ENCODE measurements at places on chromosomes 4 and X.

DNA sequence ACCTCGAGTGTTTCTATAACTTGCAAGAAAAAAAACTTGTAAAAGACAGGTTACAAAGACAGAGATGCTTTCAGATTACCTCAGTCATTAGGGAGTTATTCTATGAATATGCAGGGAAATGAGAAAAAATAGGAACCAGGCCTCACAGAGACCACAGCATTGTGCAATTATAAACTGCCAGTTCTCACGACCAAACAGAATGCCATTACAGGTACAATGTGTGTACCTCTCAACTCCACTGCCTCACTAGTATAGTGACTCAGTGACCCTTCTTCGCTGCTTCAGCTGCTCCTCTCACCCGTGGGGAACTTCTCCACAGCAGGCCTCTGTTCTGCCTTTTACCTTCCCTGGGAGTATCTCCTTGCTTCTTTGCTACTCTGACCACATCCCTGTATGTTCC is 2.3 kb upstream of the HTATSF1 start:
- no peak for DNase-seq

DNA sequence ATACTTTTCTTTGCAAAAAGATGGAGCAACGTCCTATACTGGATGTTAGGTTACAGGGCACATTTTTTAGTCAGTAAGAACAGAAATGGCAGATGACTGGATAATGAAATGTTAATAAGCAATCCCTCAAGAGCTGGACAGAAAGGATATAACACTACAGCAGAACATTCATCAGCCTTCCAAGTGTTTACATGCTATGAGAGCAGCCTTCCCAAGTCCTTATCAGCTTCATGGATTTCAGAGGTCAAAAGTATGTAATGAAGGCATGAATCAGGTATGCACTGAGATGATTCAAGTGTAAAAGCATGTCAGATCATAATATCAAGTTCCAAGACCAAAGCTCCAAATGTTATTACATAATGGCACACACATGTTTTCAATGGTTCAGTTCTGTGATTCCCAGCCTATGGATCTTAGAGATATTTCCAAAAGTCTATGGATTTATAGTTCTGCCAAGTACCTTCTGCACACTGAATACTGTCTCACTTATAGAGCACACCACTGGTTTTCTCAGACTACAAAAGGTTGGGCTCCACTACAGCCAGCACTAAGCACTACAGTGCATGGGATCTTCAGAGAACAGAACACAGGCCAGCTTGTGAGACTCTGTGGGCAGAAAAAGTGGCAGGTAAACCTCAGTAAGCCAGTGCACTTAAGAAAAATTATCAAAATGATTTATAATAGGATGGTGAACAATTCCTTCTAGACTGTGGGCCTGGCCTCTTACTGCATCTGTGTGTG is 49.2 kb downstream of the GPC4 start:
- DNase-seq = no peak

GRCh38 chr4:139470997-139471665 is 17.2 kb downstream of the RAB33B start:
- no peak for DNase-seq

DNA sequence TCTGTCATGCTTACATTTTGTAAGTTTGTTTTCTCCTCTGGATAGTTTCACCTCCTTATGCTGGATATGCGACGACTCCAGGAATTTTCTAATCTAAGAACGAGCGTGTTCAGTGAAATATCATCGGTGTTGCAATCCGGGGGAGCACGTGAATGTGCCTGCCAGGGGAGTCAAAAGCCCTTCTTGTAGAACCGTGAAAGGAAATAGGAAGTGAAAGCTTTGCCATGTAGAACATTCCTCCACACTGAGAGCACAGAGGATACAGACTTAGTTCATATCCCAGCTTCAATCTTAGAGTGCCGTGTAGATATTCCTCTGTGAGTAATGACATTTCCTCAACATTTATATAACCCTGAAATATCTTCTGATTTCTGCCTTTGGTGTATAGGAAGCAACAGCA is 121.2 kb downstream of the VEGFC start:
- DNase-seq = no peak

- DNase-seq = no peak
Observed at GRCh38 chr4:147616849-147617172, 386 bp upstream of the TMEM184C start.

- DNase-seq = no peak
Observed at GRCh38 chr4:74659576-74660411, 134.5 kb downstream of the BTC start.

DNA sequence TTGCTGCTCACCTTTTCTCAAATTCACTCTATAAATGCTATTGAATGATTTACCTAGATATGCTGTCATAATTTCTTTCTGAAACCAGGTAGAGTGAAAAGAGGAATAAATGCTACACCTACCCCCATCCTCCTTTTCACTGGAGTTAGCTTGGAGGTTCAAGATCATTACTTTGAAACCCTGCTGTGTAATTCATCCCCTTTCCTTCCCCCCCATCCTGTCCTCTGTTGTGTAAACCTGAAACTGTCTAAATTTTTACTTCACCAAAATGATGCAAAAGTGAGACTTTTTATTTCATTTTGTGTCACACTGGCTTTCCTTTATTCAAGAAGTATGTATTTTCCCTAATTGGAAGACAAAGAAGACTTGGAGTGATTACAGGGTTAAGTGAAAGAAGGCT is 5.4 kb downstream of the ZCCHC18 start:
- no peak for DNase-seq

- DNase-seq = no peak
Observed at GRCh38 chr4:10690185-10690907, 5.8 kb upstream of the CLNK start.

DNA sequence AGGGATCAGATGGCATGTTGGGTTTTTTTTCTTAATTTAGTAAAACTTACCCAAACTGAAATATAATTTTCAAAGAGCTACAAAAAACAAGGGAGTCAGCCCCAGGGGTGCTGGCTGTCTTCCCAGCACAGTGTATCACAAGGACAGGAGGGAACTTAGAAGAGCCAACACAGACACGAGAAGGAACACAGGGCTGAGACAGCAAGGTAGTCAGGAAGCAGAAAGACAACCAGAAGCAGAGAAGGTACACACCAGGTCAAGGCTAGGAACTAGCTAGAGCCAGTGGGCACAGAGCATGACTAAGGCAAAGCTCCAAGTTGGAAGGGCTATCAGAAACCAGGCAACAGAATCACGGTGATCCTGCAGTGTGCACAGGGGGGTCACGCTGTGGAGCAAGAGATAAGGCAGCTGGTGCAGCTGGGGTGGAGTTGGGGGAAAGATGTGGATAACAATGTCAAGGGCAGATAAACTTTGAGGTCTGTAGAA is 168.7 kb downstream of the NR3C2 start:
- no peak for DNase-seq

GRCh38 chrX:9162698-9163097 is 128.8 kb upstream of the FAM9B start:
- no peak for DNase-seq

- no peak for DNase-seq
Observed at GRCh38 chrX:32514986-32515385, 696.4 kb downstream of the DMD start.

DNA sequence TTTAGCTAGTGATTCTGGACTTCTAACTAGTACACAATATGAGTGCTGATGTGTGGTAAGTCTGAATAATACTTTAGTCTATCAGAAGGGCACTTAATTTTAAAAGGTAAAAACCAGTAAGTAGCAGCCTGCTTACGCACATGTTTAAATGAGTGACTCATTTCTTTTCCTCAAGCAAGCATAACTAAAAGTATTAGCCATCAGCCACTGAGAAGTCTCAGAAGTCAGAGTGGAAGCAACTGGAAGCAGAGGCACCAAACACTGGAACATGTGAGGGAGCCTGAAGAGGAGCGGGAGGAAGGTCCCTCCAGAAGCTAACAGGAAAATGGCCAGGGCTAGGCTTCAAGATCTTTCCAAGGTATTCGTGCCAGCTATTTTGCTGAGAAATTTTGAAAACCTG is 257.7 kb downstream of the RAPGEF2 start:
- DNase-seq = no peak

DNA sequence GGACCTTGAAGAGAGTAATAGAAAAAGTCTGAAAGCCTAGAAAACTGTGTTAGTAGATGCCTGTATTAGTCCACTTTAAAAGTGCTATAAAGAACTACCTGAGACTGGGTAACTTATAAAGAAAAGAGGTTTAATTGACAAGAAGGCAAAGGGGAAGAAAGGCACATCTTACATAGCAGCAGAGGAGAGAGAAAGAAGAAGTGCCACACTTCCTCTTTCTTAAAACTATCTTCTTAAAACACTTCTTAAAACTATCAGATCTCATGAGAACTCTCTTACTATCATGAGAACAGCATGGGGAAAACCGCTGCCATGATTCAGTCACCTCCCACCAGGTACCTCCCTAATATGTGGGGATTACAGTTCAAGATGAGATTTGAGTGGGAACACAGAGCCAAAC is 18.8 kb upstream of the COL25A1 start:
- no peak for DNase-seq

DNA sequence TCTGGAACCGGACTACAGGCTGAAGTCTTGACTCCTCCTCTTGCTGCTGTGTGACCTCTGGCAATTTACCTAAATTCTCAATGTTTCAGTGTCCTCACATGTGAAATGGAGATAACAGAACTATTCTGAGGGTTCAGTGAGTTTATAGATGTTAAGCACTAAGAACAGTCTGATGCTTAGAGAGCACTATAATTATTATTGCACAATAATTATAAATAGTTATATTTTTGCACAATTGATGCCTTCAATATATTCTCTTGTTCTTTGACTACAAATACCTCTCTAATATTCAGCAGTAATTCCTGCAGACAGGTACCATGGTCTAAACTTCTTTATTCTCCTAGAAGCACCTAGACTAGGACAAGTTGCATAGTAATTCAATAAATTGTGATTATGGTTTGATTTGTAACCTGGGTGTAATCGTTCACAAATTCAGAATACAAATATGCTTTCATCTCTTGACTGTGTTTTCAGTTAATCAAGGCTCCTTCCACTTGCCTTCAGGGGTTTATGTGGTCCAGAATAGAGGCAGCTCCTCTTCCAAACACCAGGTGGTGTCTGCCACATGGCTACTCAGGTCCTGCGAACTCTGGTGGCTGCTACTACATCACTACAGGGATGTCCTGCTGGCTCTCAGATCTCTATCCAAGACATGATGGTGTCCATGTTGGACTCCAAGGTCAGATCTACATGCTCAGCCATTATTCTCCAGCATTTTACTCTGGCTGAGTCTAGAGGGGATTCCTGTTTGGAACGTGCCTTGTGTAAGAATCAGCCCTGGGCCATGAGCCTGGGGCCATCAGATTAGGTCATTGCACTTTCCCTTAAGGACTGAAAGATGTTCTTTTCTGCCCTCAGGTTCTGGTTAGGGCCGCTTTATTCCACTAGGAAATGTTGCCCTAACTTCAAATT is 103.4 kb downstream of the QRFPR start:
- DNase-seq = peak; percentile 43

DNA sequence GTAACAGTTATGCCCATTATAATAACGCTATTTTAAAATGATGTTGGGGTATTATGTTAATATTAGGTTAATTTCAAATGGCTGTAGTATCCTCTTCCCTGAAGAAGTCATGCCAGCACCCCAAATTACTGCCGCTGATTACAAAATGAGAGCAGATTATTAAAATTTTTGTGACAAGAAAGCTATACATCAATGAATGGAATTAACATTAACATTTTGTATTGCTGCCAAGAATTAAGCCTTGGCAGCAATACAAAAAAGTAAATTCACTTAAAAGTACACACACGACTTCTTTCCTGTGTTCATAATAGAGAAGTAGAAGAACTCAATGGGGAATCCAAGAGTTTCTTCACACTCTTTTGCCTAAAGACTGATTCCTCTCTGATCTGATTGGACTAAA is 482.8 kb downstream of the STIM2 start:
- DNase-seq = no peak

- DNase-seq = peak; percentile 11
Observed at GRCh38 chrX:39941332-39941920, 156.3 kb downstream of the BCOR start.

DNA sequence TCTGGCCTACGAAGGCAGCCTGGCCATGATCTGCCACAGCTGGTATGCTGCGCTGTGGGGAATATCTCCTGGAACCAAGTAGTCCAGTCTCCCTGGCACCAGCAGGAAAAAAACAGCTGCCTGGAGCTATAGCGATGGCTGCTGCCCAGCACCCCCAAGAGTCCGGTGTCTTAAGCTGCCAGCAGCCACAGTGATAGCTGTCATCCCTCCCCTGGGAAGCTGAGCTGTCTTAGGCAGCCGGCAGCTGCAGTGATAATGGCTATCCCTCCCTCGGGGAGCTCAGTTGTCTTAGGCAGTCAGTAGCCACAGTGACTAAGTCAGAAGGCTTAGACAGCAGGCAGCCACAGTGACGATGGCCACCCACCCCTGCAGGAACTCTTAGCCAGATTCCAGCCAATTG is 205.1 kb downstream of the STPG2 start:
- no peak for DNase-seq
